Esophagus squamous epithelium (tissue), 5 donors: ENCODE measurements at places on chromosomes 7 and 10. TPM values are rescaled to one million over a fixed set of nuclear protein-coding genes. Genes with fewer than 3 reads are reported as not detected.
A peak's percentile ranks its signal among the peaks of the same experiment; 100 is the strongest.

Gene CFAP46
- total RNA-seq: 0.76 TPM

Gene PNLIPRP2
- not detected for total RNA-seq

Gene ANXA8
- 189 TPM for total RNA-seq

GRCh38 chr10:6135039-6135438, 46.2 kb downstream of the RBM17 start:
- peaks cover 62% of the 10 kb centered on the region for H3K27me3 ChIP-seq
- no peaks in the 10 kb centered on the region for H3K36me3 ChIP-seq
- H3K4me1 ChIP-seq: peaks cover 6% of the 10 kb centered on the region
- DNase-seq: no peak
- H3K4me3 ChIP-seq: no peak overlapping the region
- no peak overlapping the region for H3K27ac ChIP-seq

DNA sequence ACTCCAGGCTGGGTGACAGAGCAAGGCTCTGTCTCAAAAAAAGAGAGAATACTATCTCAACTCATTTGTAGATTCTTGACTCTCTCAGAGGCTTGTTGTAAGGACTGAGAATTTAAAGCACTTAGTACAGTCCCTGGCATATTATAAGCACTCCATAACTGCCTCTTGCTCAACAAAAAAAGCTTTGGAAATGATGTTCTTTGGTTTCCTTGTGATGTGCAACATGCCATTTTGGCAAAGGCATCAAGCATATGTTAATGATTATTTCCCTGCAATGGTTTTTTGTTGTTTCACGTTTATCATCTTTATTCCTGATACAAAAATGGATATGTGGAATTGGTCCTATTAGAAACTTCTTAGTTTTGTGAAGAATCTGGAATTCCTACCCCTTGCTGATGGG, 15.7 kb downstream of the NOLC1 start:
- no peak for DNase-seq
- H3K4me3 ChIP-seq: no peak overlapping the region
- H3K4me1 ChIP-seq: no peaks in the 10 kb centered on the region
- H3K27me3 ChIP-seq: no peaks in the 10 kb centered on the region

DNA sequence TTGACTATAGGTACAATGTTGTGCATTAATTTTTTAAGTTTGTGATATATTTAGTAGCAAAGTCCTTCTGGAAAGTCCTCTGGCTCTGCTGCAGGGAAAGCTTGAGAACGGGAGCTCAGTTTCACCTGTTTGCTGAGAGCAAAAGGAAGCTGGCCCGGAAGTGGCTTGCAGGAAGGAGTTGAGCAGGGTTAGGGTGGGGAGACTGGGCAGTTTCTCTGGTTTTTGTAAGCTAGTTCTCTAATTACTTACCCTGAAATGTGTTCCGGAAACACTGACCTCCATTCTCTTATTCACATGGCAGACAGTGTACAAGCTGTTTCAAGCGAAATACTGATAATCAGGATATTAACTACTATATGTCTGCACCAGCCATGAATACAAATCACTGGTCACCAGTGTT, 22.3 kb downstream of the MAP3K8 start:
- H3K27me3 ChIP-seq: no peaks in the 10 kb centered on the region
- peak overlapping the region; percentile 88 for H3K27ac ChIP-seq

DNA sequence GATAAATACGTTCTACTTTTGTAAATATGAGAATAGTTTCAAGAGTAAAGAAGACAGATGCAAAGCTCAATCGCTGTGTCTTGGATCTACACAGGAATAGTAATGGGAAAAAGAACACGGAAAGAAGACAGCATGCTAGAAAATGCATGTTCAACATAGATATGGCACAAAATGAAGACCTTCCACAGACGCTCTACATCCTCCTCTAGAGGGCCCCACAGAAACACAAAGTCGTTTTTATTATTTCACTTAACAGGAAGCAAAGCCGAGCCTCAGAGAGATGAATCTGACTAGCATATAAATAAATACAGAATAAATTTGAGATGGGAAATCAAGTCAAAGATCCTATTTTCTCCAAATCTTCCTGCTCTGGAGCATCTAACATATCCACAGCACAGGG, 292.6 kb downstream of the PARD3 start:
- no peak overlapping the region for H3K27ac ChIP-seq
- no peak overlapping the region for H3K4me3 ChIP-seq
- no peaks in the 10 kb centered on the region for H3K27me3 ChIP-seq
- no peaks in the 10 kb centered on the region for H3K36me3 ChIP-seq
- DNase-seq: no peak
- H3K4me1 ChIP-seq: peaks cover 6% of the 10 kb centered on the region

Gene SLC16A9
- 15.6 TPM for total RNA-seq

Gene HGF
- total RNA-seq: 0.79 TPM

Gene HOXA11
- not detected for total RNA-seq

Gene GDF2
- total RNA-seq: not detected

GRCh38 chr10:88851706-88852105, at the start of gene ANKRD22:
Gene ANKRD22, minus strand, starts transcription at chr10:88851844. Its CDS starts 237 bp downstream, at chr10:88851607.
- H3K4me3 ChIP-seq: peak within 1 kb of the TSS; percentile 38
- no peaks in the 10 kb centered on the region for H3K27me3 ChIP-seq
- H3K36me3 ChIP-seq: no peaks in the 10 kb centered on the region
- peaks cover 3% of the 10 kb centered on the region for H3K4me1 ChIP-seq
- H3K27ac ChIP-seq: peak within 1 kb of the TSS; percentile 89
- no peak for DNase-seq

GRCh38 chr10:17115683-17116082, 13.9 kb downstream of the CUBN start:
- H3K36me3 ChIP-seq: no peaks in the 10 kb centered on the region
- no peak overlapping the region for H3K27ac ChIP-seq
- no peak overlapping the region for H3K4me3 ChIP-seq
- no peak for DNase-seq
- H3K4me1 ChIP-seq: no peaks in the 10 kb centered on the region
- no peaks in the 10 kb centered on the region for H3K27me3 ChIP-seq

DNA sequence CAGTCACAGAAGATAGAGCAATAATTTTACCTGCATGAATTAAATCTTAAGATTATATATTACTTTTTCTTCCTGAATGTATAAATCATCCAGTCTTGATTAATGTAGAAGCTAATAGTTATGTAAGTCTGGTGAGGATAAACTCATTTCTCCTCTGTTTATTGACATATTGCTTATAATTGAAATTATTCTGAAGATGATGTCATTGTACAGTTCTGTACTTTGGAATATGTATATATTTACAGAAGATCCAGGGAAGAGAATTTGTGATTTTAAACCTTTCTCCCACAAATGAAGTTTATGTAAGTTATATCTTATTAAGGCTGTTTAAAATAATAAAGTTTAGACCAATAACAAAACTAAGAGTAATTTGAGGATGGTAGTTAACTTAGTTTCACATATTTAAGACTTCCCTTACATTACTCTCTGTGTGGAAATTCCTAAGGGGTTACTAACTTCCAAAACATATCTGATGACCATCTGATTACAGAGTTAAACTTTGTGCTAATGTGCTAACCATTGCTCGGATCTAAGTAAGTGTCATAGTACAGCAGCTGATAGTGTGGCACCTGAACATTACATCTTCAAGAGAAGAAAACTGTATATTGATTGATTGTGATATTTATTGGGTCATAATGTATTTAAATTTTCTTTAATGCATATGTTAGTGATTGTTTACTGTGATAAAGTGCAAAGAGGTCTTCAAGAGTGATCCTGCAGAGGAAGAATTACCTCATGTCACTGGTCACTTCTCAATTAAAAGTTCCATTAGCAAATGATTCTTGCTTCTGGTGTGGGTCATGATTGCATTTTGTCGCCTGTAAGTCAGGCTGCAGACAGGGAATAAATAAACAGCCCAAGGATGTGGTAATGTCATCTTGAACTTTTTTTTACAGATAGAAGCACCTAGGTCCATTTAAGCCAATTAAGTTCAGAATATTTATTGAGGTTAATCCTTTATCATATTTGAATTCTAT, 96.9 kb downstream of the UBE3C start:
- H3K27me3 ChIP-seq: no peaks in the 10 kb centered on the region
- peaks cover 96% of the 10 kb centered on the region for H3K36me3 ChIP-seq
- no peaks in the 10 kb centered on the region for H3K4me1 ChIP-seq
- DNase-seq: no peak
- H3K4me3 ChIP-seq: no peak overlapping the region

DNA sequence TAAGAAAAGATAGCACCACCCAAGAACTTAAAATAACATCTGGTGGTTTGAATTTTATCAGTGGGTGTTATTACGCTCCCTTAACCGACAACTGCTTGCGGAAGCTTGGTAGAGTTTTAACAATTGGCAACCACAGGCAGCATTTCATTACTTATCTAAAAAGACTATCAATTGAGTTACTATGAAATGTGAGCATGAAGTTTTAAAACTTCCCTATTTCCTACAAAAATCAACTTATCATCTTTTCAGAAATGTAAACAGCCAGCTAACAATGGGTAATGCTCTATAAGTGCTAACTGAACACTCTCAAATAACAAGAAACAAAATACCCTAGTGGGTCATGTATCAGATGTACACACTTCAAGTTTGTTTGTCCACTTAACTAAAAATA, 68.8 kb downstream of the OSBPL3 start:
- no peak overlapping the region for H3K4me3 ChIP-seq
- H3K27ac ChIP-seq: no peak overlapping the region
- no peaks in the 10 kb centered on the region for H3K27me3 ChIP-seq
- no peaks in the 10 kb centered on the region for H3K4me1 ChIP-seq
- H3K36me3 ChIP-seq: no peaks in the 10 kb centered on the region
- no peak for DNase-seq

- H3K27ac ChIP-seq: no peak overlapping the region
- no peak for DNase-seq
- peaks cover 20% of the 10 kb centered on the region for H3K27me3 ChIP-seq
- H3K4me1 ChIP-seq: no peaks in the 10 kb centered on the region
- no peaks in the 10 kb centered on the region for H3K36me3 ChIP-seq
Observed at GRCh38 chr7:64182036-64182790, 24.8 kb upstream of the ZNF735 start.

Gene NPSR1
- not detected for total RNA-seq

Gene ADCYAP1R1
- 0.18 TPM for total RNA-seq

Gene EVX1
- not detected for total RNA-seq

DNA sequence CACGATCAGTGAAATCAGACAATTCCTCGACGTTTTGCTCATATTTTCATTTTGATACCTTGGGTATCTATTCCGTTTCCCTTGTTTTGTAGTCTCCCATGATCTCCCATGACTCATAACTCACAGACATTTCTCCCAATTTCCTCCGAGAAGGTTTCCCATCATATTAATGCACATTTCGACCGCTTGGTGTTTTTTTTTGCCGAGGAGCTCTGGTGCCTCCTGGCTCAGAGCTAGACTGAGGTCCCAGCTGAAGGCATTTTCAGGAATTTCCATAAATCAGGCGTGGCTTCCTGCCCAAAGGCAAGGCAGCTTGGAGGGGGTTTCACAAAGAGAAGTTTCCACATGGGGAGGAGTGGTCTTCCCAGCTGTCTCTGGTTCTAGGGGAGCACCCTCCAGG, 148.2 kb upstream of the TNS3 start:
- no peaks in the 10 kb centered on the region for H3K4me1 ChIP-seq
- no peaks in the 10 kb centered on the region for H3K27me3 ChIP-seq
- no peak for DNase-seq

- no peak overlapping the region for H3K4me3 ChIP-seq
- no peak overlapping the region for H3K27ac ChIP-seq
- no peak for DNase-seq
- peaks cover 51% of the 10 kb centered on the region for H3K27me3 ChIP-seq
- no peaks in the 10 kb centered on the region for H3K4me1 ChIP-seq
Observed at GRCh38 chr10:128534686-128535085, 408.5 kb upstream of the MKI67 start.

DNA sequence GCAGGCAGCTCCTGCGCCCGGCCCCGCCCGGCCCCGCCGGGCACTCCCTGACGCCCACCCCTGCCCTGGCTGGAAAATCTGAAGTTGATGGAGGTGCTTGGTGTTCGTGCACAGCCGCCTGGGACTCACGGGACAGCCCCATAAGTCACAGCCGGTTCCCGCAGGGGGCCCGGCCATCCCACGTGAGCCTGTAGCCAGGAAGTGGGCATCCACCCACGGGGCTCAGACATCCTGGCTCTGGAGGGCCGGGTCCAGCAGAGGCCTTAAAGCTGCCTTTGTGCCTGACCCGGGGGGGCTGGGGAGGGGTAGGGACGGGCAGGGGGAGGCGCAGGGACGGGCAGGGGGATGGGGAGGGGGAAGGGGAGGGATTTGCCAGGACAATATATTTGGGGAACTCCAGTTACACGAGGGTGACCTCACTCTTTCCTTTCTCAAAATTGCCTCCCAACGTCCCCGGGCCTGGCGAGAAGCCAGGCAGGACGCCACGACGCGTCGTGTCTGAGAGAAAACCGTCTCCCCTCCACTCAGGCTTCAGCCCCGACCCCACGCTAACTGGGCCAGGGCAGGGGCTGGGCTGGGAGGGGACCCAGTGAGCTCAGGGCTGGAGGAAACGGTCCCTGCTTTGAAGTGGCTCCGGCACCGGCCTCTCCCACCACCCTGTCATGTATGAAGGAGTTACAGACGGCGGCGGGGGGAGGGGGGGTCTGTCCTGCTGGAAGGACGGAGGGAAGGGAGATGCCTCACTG, 82.1 kb upstream of the PDGFA start:
- H3K27me3 ChIP-seq: no peaks in the 10 kb centered on the region
- H3K36me3 ChIP-seq: peaks cover 11% of the 10 kb centered on the region
- peak overlapping the region; percentile 21 for H3K4me3 ChIP-seq
- no peak for DNase-seq
- H3K4me1 ChIP-seq: peaks cover 25% of the 10 kb centered on the region
- H3K27ac ChIP-seq: peak overlapping the region; percentile 92

DNA sequence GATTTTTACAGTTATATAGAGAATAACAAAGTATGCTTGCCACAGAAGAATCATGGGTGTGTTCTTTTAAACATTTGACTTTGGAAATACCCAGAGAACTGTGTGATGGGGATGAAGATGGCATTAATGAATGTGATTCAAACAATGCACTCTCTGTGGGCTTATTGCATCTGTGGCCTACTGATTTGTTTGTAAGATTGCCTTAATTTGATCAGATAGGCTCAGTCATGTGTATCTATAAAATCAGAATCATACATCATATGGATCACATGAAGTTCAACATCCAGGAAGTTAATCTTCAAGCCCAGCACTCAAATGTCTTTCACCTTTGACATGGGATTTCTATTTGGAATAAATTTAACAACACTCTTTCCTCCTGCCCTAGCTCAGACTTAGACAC, 410.9 kb downstream of the SUGCT start:
- no peak overlapping the region for H3K27ac ChIP-seq
- no peaks in the 10 kb centered on the region for H3K36me3 ChIP-seq
- no peak for DNase-seq
- H3K4me1 ChIP-seq: no peaks in the 10 kb centered on the region

Gene PLA2G12B
- not detected for total RNA-seq
